Right renal pelvis (tissue), 4 donors: ENCODE measurements at places on chromosomes 6 and 20. TPM values are rescaled to one million over a fixed set of nuclear protein-coding genes. Genes with fewer than 3 reads are reported as not detected.

The DNAH8 gene
- polyA plus RNA-seq, result 0.17 TPM

The YWHAB gene
- 235 TPM for polyA plus RNA-seq

GRCh38 chr6:131728296-131728939 lies 17.6 kb upstream of the CTAGE9 start:
- DNase-seq, result no peak

The GATA5 gene
- 7.6 TPM for polyA plus RNA-seq

DNA sequence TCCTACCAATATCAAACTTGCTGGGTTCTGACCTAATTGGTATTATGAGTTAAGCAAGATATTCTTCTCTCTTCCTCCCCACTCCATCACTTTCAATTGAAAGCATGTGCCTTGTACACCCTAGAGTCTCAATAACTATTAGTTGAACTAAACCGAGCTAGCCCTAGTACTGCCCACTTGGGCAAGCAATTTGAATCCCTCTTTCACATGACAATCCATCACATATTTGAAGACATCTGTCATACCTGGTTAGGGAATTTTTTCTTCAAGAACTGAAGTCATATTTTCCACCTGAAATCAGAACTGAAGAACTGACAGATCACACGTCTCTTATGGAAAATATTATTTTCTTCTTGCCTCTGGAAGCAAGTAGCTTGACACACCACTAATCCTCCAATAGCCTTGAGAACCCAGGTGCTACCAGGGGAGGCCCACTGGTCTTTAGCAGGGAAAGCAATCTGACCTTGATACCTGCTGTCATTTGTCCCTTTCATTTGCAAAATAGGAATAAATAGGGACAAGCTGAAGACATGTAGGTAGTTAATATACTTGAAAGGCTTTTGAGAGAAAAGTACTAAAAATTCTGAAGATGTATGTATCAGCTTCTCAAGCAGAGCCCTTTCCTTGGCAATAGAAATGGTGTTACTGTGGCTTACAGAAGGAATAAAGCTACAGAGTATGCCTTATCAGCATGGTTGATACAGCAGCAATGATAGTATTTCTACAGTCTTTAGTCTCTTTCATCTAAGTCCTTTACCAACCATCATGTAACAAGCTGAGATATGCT lies 71.4 kb downstream of the GJA10 start:
- DNase-seq, result no peak

DNA sequence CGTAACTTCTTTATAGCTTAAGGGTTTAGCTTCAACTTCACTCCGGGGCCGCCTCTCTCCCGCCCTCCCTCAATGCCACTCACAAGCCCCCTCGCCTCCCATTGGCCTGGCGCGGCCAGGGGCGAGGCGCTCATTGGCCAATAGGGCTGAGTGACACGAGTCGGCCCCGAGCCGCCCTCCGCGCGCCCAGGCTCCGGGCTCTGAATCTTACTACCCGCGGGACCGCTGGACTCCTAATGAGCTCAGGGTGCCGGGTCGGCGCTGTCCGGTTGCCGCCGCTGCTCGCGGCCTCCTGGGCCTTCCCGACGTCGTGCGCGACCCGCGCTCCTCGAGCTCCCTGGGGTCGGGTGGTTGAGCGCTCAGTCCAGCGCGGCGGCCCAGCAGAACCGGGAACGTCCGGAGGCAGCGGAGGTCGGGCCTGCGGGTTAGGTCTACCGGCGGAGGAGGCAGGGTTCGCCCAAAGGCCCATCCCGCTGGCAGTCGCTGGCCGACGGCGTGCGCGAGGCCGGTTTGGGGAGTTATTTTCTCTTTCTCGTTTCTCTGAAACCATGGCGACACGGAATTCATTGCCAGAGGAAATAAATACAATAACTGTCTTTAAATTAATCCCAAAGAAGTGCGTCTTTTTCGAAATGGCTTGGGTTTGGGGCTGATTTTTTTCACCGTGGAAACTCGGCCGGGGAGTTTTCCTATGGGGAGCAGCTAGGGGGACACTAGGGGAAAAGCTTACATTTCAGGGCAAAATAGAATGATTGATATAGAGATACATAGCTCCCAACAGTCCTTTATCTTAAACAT lies at the start of gene SIM1:
SIM1 (minus strand) TSS at position 19 of the 798 bp plus-strand sequence. CDS start 1,453 bp downstream, outside the sequence.
- peak; percentile 84 for DNase-seq

- no peak for DNase-seq
These were observed 29.3 kb upstream of the TBC1D7 start for GRCh38 chr6:13357551-13358075.

DNA sequence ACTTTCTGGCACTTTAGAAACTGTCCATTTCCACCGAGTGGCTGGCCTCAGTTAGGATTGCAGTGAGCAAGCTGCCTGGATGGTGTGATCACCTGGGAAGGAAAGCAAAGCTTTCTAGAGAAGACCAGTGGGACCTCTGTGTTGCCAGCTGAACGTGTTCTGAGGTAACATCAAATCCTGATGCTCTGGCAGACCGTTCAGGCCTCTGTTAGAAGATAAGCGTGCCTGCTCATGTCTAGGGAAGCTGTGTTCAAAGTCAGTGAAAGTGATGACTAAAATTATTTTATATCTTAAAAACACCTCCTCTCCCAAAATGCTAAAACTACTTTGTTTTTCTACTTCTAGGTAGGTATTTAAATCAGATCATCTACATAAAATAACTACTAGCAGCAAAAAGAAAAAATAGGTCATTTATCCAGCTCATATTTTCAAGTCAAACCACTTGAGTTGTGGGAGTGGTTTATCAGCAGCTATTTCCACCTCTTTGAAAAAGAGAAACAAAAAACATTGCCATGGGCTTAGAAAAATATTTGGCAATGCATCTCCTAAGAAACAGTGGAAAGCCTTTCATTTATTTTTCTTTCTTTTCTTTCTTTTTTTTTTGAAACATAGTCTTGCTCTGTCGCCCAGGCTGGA lies 54.8 kb downstream of the CEP43 start:
- DNase-seq, result no peak

DNA sequence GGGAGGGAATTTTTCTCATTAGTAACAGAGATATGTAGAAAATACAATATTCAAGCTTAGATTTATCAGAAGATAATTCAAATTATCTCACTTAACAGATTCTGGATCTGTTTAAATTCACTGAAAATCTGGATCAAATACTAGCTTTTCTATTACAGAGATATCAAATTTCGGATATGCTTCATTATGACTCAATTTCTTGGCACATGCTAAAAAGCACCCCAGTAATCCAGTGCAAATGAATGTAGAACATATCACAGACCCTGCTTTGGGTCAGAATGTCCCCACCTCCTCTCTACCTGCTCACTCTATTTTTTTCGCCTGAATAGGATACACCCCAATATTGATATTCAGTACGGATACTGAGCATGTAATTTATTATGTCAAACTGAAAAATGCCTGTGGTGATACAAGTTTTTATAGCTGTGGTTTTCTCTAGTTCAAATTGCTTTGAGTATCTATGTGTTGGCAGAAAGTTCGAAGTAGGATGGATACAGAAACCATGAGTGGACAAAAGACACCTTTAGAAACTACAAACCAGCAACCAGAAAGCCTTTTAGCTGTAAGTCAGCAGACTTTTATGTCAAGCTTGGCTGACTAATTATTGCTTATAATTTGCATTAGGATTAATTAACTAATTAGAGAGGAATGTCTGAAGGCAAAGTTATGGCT lies 290.0 kb downstream of the TFAP2B start:
- no peak for DNase-seq

DNA sequence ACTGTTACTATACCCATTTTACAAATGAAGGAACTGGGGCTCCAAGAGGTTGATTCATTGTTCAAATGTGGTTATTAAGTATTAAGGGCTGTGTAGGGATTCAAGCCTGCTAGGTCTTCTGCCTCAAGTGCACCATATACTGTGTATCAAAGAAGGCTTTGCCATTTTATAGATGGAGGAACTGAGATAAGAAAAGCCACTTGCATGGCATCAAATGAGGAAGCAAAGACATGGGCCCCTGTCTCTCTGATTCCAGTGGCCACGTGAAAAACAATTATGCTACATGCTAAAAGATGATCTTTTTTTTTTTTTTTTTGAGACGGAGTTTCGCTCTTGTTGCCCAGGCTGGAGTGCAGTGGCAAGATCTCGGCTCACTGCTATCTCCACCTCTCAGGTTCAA lies 67.0 kb downstream of the TMEM200A start:
- no peak for DNase-seq

The HSP90AB1 gene
- polyA plus RNA-seq, result 1,195 TPM

GRCh38 chr6:100228437-100228833 lies 234.4 kb upstream of the MCHR2 start:
- no peak for DNase-seq

DNA sequence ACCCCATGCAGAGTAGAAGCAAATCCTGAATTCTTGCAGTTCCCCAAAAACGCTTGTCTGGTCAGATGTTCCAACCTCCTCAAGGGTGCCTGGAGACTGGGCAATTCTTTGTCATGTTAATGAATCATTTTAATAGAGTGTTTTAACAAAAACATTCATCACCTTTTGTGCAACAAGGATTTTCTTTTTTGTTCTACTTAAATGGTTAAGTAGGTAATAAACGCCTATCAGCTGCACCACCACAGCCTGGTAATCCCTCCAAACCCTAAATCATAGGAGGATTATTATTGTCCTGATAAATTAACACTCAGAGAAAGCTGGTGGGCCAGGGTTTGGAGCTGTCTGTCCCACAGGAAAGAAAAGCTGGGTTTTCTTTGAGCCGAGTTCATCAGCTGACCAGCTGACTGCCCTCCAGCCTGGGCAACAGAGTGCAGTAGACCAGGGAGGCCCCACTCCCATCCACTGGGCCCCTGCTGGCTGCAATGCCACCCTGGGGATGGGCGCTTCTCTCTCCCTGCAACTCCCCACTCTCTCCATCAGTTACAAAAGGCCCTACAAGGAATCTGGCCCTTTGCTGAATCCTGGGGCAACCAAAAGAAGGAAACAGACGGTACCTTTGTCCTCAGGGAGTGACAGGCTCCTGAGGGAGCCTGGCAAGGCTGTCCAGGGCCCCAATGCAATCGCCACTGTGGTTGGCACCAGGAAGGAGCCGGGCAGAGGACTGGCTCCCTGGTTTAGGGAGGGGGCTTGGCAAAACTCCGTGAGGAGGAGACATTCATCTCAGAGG lies 23.1 kb upstream of the BMP7 start:
- no peak for DNase-seq

GRCh38 chr6:103886951-103887350 lies 972.8 kb downstream of the HACE1 start:
- no peak for DNase-seq

GRCh38 chr6:20069021-20069522 lies 143.2 kb downstream of the MBOAT1 start:
- no peak for DNase-seq

GRCh38 chr6:168050225-168050880 lies 28.7 kb downstream of the FRMD1 start:
- no peak for DNase-seq

DNA sequence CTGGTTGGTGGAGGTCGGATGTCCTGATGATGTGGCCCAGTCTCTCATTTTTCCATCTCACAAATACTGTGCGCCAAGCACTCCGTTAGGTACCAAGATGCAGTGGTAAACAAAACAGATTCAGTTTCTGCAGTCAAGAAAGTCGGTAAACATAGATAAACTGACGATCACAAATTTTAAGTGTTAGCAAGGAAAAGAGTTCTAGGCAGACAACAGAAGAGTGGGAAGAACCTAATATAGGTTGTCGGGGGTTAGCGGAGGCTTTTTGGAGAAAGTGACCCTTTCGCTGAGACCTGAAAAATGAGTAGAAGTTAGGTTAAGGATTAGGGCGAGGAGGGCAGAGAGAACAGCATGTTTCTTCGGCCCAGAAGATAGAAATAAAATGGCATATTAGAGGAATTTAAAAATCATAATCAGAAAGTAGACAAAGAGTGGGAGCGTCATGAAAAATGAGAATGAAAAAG lies 514 bp downstream of the ORC3 start:
- DNase-seq, result no peak

The PRND gene
- 5.9 TPM for polyA plus RNA-seq

DNA sequence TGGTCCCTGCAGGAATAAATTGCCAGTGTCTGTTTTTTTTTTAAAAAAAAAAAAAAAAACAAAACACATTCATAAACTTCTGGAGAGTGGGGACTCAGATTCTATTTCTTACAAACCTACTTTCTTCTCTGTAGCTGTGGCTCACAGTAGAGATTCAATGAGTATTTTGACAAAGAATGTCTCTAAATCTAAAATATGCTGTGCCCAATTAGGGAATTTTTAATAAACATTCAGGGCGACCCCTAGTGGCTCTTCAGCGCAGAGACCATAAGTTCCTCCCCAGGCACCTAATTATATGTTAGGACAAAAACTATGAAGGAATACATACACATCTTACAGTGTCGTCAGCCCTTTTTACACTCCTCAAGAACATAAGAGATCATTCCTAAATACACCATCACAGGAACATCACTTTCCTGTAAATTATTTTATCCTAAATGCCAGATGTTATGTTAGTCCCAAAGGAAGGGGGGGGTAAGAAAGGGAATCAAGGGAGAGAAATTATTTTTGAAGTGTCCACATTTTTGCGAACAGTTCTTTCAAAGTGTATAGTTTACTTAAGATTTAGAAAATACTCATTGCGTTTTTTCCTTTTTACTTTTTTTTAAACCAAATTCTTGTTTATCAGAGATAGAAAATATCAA lies 21.8 kb upstream of the NAA20 start:
- no peak for DNase-seq

- no peak for DNase-seq
These were observed 999 bp upstream of the EHMT2 start for GRCh38 chr6:31898383-31899011.

DNA sequence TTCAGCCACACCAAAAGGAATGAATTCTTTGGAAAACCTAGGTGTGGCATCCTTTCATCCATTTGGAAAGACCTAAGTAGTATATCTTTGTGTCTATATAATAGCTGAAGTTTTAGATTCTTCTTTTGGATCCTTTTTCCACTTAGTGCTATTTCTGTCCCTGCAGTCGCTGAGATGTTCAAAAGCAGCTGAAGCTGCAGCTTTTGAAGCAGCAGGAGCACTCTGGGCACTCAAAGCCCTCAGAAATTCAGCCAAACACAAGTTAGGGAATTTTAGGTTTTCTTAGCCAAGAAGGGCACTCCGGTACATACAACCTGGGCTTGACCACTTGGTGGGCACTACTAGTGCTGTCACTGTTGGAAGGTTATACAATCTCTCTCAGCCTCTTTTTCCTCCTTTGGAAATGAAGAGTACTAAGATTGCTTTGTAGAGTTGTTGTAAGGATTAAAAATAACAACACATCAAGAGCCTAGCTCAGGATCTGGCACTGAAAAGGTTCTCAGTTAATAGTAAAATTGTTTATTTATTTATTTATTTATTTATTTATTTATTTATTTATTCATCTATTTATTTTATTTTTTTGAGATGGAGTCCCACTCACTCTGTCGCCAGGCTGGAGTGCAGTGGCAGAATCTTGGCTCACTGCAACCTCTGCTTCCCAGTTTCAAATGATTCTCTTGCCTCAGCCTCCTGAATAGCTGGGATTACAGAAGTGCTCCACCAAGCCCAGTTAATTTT lies 71.9 kb upstream of the SLC22A16 start:
- no peak for DNase-seq

The PSMB9 gene
- polyA plus RNA-seq, result 7.4 TPM

DNA sequence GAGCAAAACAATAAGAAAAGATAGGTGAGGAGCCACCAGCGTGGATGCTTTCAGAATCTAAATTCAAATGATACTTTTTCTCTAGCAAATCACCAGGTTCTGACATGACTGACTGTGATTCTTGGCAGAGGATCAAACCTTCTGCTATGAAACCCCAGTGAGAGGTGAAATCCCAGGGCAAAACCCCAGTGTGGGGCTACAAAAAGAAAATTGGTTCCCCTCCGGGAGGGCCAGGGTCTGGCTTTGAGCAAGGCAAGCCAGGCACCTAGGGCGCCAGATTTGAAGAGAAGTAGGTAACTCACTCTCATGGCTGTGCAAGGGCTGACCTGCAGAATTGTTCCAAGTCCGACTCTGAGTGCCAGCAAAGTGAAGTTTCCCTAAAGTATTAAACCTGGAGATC lies 20.2 kb upstream of the RALGAPA2 start:
- no peak for DNase-seq

- DNase-seq, result no peak
These were observed 39.8 kb upstream of the MYL9 start for GRCh38 chr20:36501367-36502006.
